Activated CD8-positive, alpha-beta memory T cell treated with anti-CD3 and anti-CD28 coated beads, Interleukin-2, amount 10 ng/mL, durations not matched to agents 7 days and 5 days (primary cell): ENCODE measurements at places on chromosomes 13 and 19. TPM values are rescaled to one million over a fixed set of nuclear protein-coding genes. Genes with fewer than 3 reads are reported as not detected.

DNA sequence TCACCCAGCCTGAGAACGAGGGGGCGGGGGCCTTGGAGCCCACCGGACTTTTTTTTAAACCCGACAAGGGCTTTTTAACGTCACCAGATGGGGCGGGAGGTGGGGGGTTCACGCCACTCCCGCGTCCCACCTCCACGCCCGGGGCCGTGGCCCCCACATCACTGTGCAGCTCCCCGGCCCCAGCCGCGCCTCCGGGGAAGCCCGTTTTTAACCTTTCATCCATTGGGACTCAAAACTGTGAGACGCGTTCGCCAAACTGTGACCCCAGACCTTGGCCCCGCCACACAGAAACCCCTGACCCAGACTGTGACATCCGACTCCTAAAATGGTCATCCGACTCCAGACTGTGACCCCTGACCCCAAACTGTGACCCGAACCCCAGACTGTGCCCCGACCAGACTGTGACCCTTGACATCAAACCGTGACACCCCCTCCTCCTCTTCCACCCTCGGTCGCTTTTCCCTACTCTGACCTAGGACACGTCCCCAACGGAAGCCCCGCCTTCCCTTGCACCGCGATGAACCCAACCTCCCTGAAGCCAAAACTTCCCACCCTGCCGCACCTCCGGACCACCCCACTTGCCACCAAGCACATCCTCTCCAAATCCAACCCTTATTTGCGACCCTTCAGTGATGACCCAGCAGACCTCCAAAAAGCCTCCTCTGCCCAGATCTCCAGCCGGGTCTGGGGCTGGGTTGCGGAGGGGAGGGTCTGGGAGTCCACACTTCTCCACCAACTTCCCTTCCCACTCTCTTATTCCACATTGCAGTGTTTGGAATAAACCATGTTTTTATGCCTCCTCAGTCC, 1.5 kb upstream of the GRWD1 start:
- peak overlapping the region; percentile 94 for H3K27ac ChIP-seq
- peaks cover 15% of the 10 kb centered on the region for H3K36me3 ChIP-seq
- peak overlapping the region; percentile 92 for H3K4me3 ChIP-seq
- peaks cover 28% of the 10 kb centered on the region for H3K27me3 ChIP-seq
- DNase-seq = no peak
- H3K4me1 ChIP-seq = peaks cover 26% of the 10 kb centered on the region

DNA sequence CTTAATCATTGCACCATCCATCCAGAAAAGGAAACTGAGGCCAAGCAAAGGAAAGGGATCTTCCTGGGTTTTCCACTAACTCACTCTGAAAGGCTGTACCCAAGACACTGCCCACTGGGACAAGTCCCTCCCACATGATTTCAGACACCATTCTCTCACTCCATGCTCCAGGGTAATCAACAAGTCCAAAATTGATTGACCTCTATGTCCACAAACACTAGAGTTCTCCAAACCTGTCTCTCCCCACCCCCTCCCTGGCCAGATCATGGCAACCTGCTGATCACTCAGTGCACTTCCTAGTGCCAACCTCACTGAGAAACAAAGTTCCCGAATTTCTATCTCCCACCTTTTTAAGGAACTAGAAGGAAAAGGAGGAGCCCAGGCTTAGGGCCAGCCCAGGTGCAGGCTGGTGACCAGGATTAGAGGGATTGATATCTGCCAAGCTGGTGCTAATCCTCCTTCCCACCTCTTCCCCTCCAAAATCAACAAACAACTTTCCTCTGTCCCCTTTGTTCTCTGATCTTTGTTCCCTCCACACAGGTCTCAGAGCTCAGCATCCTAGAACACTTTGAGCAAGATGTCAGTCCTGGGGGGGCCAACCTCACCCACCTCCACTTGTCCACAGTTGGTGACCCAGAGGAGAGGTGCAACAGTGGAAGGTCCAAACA, 2.4 kb upstream of the CYP2A13 start:
- H3K27me3 ChIP-seq = peaks cover 40% of the 10 kb centered on the region
- no peak for DNase-seq
- no peak overlapping the region for H3K4me3 ChIP-seq
- H3K27ac ChIP-seq = no peak overlapping the region

GRCh38 chr13:25204863-25205262, 32.8 kb upstream of the AMER2 start:
- H3K4me1 ChIP-seq = no peaks in the 10 kb centered on the region
- H3K27ac ChIP-seq = no peak overlapping the region
- no peak overlapping the region for H3K4me3 ChIP-seq
- no peak for DNase-seq
- peaks cover 11% of the 10 kb centered on the region for H3K27me3 ChIP-seq
- H3K36me3 ChIP-seq = no peaks in the 10 kb centered on the region

GRCh38 chr19:55552620-55553019, 7.3 kb upstream of the SBK3 start:
- peaks cover 2% of the 10 kb centered on the region for H3K4me1 ChIP-seq
- H3K4me3 ChIP-seq = no peak overlapping the region
- H3K27me3 ChIP-seq = peaks cover 12% of the 10 kb centered on the region
- H3K27ac ChIP-seq = no peak overlapping the region

DNA sequence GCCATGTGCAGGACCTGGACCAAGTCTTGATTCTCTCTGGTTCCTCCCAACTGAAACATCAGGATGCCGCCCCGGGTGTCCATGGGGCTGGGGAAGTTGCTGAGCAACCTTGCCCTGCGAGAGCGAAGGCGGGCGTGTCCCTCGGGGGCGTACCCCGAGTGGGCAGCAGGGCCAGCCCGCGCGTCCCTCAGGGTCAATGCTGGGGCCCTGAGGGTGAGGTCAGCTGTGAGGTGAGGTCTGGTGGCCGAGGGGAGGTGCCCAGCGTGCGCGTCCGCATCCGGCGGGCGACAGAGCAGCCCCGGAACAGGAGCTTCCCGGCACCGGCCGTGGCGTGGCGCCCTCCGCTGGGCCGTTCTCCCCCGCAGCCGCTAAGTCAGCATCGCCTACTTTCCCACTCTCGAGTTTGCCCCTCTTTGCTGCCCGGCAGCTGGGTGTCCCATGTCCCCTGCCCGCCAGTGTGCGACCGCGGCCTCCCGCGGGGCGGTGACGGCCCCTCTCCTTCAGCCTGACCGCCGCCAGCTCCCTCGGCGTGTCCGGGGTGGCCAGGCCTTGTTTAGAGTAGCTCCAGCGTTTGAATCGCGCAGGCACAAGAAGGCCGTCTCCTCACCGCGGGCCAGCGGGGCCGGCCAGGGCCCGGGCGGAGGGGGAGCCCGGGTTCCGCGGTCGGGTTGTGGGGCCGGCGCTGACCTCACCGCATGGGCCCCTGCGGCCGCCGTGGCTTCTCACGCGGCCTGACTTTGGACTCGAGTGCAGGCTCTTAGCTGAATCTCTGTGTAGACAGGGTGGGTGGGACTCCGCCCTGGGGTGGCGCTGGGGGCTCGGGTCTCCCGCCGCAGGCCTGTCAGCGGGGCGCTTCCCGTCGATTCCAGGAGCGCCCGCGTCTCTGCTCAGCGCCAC, 33.0 kb downstream of the GJA3 start:
- H3K27ac ChIP-seq = peak overlapping the region; percentile 5
- H3K36me3 ChIP-seq = no peaks in the 10 kb centered on the region
- no peaks in the 10 kb centered on the region for H3K4me1 ChIP-seq
- H3K27me3 ChIP-seq = peaks cover 32% of the 10 kb centered on the region

- H3K4me3 ChIP-seq = no peak overlapping the region
- DNase-seq = no peak
- no peaks in the 10 kb centered on the region for H3K27me3 ChIP-seq
- H3K27ac ChIP-seq = no peak overlapping the region
- peaks cover 6% of the 10 kb centered on the region for H3K4me1 ChIP-seq
Observed at GRCh38 chr19:48111280-48111679, 663 bp upstream of the PLA2G4C start.

DNA sequence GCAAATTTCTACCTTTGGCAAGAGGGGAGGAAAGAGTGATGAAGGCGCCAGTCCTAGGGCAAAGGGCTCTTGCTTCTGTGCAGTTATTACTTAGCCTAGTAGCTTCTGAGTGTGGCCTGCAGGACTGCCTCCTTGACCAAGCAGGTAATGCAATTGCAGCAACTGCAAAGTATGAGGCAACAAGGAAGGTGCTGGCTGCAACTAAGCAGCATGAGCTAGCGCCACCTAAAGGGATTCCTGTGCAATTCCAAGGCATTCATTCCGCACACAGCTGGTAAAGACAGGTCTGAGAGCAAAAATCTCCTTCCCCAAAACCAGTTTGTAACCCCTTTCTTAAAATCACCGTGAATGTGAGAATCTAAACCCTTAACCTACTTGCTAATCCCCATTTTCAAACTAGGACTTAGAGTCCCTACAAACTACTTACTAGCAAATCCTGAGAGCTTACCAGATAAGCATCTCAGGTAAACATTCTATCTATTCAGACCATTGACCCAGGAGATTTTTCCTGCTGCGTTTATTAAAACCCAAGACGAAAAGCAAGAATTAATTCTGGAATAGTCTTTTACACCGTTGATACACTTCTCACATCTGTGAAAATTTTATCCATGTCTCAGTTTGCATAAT, 62.9 kb downstream of the DCT start:
- DNase-seq = no peak
- no peak overlapping the region for H3K27ac ChIP-seq
- H3K4me1 ChIP-seq = peaks cover 20% of the 10 kb centered on the region
- peaks cover 14% of the 10 kb centered on the region for H3K36me3 ChIP-seq
- peaks cover 16% of the 10 kb centered on the region for H3K27me3 ChIP-seq

DNA sequence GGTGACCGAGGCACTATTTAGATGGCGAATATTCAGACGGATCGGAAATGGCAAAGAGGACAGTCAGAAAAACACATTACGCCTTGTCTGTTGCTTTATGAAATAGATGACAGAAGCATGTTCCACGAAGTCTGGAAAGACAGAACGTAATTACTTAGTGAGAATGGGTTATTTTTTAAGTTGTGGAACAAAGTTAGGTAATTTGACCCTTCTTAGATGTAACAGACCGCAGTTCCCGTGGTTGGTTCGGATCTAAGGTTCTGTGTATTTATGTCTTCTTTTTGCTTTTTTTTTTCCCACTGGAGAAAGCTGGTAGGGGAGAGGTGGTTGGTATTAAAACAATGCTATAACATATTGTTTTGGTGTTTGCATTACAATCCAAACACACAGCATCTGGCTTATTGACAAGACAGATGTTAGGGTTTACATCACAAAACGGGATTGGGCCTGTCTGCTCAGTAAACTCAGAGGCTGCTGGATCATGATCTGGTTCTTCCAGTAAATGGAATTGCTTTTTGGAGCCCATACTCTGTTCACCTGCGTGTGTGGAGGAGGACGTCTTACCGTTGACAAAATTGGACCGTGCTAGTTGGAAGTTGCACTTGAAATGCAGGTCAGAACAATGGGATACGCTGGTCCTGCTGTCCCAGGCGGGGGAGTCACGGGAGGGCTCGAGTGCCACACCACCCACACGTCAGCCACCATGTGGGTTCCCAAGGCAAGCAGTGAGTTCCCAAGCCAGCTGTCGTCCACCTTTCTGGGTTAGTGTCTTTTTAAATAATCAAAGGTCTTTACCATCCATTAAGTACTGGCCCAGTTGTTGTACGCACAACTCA, 13.8 kb downstream of the ATP11A start:
- H3K4me3 ChIP-seq = no peak overlapping the region
- DNase-seq = no peak
- no peak overlapping the region for H3K27ac ChIP-seq
- no peaks in the 10 kb centered on the region for H3K27me3 ChIP-seq
- no peaks in the 10 kb centered on the region for H3K36me3 ChIP-seq
- peaks cover 13% of the 10 kb centered on the region for H3K4me1 ChIP-seq

GRCh38 chr19:41540041-41540695, 35.8 kb upstream of the CEACAM21 start:
- H3K27ac ChIP-seq = no peak overlapping the region
- peak; percentile 40 for DNase-seq
- H3K4me1 ChIP-seq = peaks cover 42% of the 10 kb centered on the region
- no peaks in the 10 kb centered on the region for H3K36me3 ChIP-seq
- no peaks in the 10 kb centered on the region for H3K27me3 ChIP-seq

- no peaks in the 10 kb centered on the region for H3K4me1 ChIP-seq
- no peak overlapping the region for H3K4me3 ChIP-seq
- H3K36me3 ChIP-seq = no peaks in the 10 kb centered on the region
- H3K27me3 ChIP-seq = no peaks in the 10 kb centered on the region
- no peak overlapping the region for H3K27ac ChIP-seq
- no peak for DNase-seq
Observed at GRCh38 chr13:82298106-82298505, 1584.2 kb downstream of the SLITRK1 start.

DNA sequence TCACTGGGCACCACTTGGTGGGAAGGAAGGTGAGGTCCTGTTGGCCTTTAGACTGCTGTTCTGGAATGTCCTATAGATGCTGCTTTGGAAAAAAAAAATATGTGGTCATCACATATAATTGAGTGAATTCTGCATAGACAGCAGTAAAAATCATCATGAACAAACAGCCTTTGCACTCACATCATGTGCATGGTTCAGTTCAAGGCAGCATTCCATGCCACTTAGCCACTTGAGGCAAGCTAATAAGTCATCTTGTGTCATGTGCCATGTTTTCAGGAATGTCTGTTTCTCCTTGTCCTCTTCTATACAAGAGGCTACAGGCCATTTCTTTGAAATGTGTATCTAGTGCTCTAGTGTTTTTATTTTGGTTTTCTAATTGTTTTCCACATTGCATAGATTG, 43.9 kb upstream of the TSC22D1 start:
- H3K36me3 ChIP-seq = no peaks in the 10 kb centered on the region
- H3K4me1 ChIP-seq = no peaks in the 10 kb centered on the region
- H3K27ac ChIP-seq = no peak overlapping the region
- no peak overlapping the region for H3K4me3 ChIP-seq
- peaks cover 17% of the 10 kb centered on the region for H3K27me3 ChIP-seq

GRCh38 chr13:84126671-84127171, 244.4 kb upstream of the SLITRK1 start:
- H3K4me1 ChIP-seq = peaks cover 18% of the 10 kb centered on the region
- no peak overlapping the region for H3K4me3 ChIP-seq
- no peaks in the 10 kb centered on the region for H3K36me3 ChIP-seq
- peak; percentile 41 for DNase-seq
- peak overlapping the region; percentile 22 for H3K27ac ChIP-seq

- no peaks in the 10 kb centered on the region for H3K36me3 ChIP-seq
- H3K27ac ChIP-seq = no peak overlapping the region
- no peaks in the 10 kb centered on the region for H3K27me3 ChIP-seq
- no peak overlapping the region for H3K4me3 ChIP-seq
- no peak for DNase-seq
Observed at GRCh38 chr13:72489751-72490150, 237.7 kb downstream of the MZT1 start.

NEK5 gene
- total RNA-seq = not detected

IL17D gene
- 0.15 TPM for total RNA-seq

TNNT1 gene
- total RNA-seq = 1.0 TPM

PLPPR3 gene
- not detected for total RNA-seq

CLC gene
- not detected for total RNA-seq

BEST2 gene
- not detected for total RNA-seq

NCR1 gene
- 0.80 TPM for total RNA-seq

OCEL1 gene
- 23.3 TPM for total RNA-seq

ZNF99 gene
- total RNA-seq = not detected
